ENCODE measurements at places on chromosomes 4 and X.

DNA sequence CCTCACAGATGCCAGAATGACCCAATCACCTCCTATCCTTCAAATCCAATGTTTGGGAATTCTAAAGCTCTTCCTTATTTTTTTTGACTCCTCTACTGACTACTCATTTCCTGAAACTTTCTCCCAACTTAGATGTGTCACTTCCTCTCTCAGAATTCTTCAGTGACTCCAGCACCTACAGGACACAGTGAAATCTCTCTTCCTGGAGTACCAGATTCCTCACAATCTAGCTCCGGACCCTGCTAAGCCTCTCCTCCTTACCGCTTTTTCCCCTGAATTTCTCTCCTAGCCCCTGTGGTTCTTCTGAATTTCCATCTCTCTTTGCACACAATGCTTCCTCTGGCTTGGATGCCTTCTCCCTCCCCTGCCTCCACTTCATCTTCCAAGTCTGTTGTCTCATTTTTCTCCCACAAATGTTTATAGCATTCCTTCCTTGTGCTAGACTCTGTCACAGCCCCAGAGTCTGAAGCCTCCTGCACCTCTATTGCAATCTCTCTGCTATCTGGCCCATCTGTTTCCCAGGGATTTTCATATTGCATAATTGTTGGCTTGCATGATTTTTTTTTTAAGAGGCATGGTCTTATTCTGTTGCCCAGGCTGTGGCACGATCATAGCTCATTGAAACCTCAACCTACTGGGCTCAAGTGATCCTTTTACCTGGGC is 80.1 kb downstream of the ANAPC4 start:
- DNase-seq = no peak

- peak; percentile 68 for DNase-seq
Observed at GRCh38 chrX:129637217-129638109, 17.3 kb downstream of the APLN start.

DNA sequence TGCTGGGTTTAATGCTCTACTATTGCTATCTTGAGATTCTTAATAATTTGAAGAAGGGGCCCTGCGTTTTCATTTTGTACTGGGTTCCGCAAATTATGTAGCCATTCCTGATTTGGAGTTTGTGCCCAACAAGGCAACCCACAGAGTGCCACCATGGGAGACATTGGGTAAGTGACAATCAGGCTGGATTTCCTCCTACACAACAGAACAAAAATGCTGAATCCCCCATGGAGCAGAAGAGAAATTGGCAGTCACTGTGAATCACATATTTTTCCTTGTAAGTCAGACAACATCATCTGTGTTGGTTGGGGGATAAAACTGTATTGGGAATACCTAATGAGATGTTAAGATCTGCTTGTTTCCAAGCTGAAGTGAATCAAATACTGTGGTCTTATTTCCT is 80.9 kb downstream of the CNGA2 start:
- no peak for DNase-seq

GRCh38 chr4:134388351-134388750 is 186.8 kb upstream of the PABPC4L start:
- DNase-seq = peak; percentile 10

DNA sequence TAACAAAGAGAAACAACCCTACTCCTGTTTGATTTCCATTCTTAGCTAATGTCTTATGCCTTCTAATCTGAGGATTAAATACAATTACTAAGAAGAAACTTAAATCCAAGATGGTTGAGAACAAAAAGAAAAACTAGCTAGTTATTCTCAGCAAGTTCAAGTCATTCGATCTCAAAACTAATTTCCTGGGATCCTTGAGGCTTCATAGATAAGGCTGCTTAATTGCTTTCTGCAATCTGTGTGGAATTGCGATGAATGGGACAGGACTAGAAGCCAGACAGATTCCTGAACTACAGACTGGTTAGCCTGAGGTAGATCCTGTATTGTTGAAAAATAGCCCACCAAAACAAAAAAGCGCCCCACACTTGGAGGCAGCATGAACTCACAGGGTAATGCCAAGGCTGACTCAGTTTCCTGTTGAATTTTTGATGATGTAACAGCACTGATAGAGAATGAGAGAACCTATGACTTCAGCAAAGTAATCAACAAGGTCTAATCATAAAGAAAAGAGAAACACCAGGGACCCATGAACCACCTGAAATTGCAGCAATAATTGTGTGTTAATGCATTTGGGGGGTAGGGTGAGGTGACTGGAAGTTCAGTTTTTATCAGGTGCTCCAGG is 33.9 kb downstream of the KLHL15 start:
- DNase-seq = no peak

DNA sequence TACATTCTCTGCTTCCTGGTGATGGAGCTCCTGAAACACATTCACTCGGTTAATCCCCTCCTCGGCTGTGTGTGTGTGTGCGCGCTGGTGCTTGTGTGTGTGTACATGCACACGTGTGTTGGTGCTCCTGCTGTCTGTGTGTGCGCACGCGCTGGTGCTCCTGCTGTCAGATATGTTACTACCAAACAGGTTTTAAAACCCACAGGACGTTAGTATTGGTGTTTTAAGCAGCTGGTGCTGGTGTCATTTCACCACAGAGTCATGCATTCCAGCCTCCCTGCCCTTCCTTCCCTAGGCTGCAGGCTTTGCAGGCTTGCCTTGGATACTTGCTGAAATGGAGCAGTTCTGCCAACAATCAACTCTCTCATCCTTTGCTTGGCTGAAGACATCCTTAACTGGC is 48.1 kb upstream of the CPLX1 start:
- no peak for DNase-seq

DNA sequence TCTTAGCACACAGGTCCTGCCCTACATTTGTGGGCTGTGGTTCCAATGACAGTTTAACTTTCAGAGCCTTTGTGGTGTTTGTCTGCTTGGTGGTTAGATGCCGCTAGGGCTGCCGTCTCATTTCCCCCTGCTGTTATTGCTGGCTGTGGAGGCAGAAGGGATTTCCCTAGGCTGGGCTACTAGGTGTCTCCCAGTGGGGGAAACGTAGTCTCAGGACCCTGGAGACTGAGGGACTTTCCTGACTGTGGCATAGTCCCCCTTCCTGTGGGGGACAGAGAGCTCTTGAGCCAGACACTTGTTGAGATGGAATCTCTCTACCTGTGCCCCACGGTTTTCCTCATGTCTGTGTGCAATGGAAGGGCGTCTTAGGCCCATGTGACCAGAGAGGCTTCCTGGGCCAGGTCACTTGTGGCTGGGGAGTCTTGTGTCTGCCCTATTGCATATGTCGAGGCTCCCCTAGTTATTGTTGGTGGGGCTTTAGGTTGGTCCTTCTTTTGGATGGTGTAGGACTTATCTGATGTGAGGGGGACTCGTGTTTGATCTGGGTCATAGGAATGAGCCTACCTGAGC is 68.2 kb downstream of the ARHGAP10 start:
- DNase-seq = peak; percentile 33

- DNase-seq = no peak
Observed at GRCh38 chrX:42462917-42463316, 315.0 kb downstream of the PPP1R2C start.

DNA sequence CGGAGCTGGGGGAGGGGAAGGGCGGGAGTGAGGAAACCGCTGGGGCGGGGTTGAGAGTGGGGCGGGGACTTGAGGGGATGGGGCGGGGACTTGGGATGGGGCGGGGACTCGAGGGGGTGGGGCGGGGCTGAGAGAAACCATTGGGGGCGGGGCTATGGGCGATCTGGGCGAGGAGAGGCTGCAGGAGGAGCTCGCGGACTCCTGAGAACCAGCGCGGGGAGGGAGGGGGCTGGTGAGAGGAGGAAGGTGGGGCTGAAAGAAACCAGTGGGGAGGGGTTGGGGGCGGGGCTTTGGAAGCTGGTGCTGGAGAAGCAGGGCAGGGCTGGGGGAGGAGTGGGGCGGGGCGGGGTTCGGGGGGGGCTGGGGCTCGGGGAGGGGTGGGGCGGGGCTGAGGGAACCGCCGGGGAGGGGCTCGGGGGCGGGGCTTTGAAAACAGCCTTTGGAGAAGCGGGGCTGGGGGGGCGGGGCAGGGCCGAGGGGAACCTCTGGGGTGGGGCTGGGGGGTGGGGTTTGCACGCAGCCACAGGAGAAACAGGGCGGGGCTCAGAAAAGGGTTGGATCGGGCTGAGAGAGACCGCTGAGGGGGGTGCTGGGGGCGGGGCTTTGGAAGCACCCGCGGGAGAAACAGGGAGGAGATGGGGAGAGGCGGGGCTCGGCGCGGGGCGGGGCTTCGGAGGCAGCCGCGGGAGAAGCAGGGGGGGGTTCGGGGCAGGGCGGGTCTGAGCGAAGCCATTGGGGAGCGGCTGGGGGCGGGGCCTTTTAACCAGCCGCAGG is 777 bp upstream of the EOLA2 start:
- DNase-seq = peak; percentile 96

DNA sequence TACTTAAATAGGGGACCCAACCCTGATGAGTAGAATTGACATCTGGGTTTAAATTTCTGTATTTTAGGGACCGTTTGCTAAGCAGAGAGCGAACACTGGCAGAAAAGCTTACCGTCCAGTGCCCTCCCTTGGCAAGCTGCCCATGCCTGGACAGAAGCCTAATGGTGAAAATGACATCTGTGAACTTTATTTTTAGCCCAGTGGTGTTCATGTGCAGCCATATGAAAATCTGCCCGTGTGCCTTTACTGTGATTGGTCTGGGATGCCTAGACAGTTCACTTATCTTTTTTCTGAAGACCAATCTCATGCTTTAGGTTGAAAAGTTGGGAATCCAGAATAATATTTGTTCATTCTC is 1.1 kb downstream of the STBD1 start:
- no peak for DNase-seq

DNA sequence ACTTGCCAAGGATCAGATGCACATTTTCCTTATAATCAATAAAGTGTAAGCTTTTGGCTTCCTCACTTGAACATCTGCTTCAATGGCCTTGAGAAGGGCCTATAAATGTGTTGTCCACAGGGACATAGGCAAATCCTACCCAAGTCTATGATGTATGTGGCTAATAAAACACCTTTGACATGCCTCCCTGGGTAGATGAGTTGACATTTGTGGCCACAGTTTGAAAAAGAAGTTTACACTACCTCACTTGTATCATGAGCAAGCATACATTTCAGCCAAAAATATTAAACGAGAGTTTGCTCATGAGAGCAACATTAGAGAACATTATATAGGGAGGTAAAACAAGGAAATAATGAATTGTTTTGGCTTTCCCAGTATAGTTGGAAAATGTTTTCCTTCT is 1067.7 kb downstream of the C4orf33 start:
- DNase-seq = no peak

- no peak for DNase-seq
Observed at GRCh38 chr4:60911127-60911526, 289.0 kb upstream of the ADGRL3 start.

DNA sequence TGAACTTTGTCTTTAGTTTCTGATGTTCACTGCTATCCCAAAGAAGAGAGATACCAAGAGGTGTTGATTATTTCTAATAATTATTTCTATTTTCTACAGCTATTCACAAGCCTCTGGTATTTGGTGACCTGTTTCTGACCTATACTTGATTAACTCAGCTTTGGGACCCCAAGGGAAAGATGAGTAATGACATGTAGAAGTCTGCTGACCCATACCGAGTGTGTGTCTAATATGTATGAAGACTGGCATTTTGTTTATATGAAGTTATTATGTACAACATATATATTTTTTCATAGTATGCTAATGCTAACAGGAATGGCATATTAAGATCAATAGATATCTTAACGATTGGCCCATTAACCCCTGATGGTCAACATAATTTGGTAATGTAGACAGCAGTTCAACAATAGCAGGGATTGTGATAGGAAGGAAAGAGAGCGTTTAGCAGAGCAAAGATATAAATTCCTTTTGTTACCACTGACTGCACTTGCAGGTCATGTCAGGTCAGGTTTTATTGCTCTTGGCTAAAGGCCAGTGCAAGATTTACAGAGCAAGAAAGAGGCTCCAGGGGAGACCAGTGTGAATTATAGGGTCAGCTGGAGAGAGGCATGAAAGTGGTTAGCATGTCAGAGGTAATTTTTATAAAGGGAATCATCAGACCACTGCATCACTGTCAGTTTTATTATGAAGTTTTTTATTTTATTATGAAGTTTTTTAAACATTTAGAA is 94.7 kb upstream of the DIPK2B start:
- no peak for DNase-seq

GRCh38 chr4:16820329-16820728 is 78.1 kb downstream of the LDB2 start:
- DNase-seq = peak; percentile 15

DNA sequence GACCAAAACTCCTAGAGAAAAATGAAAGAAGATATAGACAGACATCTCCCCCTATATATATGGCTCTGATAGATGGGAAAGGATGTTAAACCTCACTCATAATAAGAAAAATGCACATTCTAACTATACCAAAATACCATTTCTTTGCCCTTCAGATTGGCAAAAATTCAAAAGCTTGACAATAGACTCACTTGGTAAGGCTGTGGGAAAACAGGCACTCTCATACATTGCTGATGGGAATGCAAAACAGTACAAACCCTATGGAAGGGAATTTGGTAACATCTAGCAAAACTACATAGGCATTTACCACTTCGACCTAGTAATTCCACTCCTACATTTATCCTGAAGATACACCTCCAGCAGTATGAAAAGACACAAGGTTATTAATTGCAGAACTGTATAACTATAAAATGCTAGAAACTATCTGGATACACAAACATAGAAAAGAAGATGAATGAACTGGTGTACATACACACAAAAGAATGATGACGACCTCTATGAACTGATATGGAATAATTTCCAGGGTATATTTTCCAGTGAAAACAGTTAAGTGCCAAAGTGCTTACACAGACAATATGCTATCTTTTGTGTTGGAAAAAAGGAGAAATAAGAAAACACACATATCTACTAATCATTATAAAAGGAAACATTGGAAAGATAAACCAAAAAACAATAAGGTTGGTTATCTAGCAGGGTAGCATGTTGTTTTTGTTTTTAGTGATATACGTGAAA is 48.5 kb downstream of the WDFY3 start:
- DNase-seq = no peak

GRCh38 chr4:37762294-37762990 is 64.0 kb upstream of the PGM2 start:
- DNase-seq = peak; percentile 9

DNA sequence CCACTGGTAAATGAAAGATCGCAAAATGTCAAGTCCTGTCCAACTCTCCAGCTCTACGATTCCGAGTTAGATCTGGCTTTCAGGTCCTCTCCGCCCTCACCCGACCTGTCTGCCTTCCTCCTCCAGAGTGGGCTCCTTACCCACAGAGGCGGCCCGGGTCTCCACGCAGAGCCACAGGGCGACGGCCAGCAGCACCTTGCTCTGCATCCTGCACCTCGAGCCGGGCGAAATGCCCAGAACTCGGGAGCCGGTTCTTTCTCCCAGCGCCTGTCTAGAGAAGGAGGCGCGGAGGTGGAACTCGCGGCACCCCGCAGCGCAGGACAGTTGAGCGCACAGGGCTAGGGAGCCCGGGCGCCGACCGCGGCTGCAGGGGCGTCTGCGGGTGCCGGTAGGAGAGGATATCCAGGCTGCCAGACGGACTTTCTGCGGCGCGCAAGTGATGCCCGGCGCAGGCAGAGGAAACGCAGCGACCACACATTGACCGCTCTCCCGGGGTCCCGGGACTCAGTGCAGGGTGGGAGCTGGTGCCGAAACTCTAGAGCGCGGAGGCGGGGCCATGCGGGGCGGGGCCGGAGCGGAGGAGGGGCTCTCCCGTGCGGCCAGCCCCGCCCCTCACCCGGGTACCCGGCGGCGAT is at the start of gene KDR:
Gene KDR (minus strand): TSS at position 509 of the 635 bp plus-strand sequence. CDS start 302 bp downstream, at position 207.
- DNase-seq = peak; percentile 90

- no peak for DNase-seq
Observed at GRCh38 chrX:13295841-13296240, 24.0 kb downstream of the ATXN3L start.
